ENCODE measurements at places on chromosomes 16 and 17. TPM values are rescaled to one million over a fixed set of nuclear protein-coding genes. Genes with fewer than 3 reads are reported as not detected.
A peak's percentile ranks its signal among the peaks of the same experiment; 100 is the strongest.

Gene GNGT2
- 0.56 TPM for total RNA-seq

DNA sequence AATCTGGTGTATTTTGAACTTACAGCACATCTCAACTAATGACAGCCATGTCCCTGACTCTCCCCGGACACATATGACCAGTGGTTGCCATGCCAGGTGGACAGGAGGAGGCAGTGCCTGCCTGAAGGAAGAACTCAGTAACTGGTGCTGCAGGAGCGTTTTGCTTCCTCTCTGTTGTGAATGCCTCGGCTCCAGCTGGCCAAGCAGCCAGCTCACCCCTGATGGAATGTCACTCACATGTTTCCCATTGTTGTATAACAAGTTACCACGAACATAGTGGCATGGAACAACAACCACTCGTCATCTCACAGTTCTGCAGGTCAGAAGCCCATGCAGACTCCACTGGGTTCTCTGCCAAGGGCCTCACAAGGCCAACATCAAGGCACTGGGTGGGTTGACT, 20.1 kb upstream of the IRF8 start:
- DNase-seq, result peak; percentile 14

DNA sequence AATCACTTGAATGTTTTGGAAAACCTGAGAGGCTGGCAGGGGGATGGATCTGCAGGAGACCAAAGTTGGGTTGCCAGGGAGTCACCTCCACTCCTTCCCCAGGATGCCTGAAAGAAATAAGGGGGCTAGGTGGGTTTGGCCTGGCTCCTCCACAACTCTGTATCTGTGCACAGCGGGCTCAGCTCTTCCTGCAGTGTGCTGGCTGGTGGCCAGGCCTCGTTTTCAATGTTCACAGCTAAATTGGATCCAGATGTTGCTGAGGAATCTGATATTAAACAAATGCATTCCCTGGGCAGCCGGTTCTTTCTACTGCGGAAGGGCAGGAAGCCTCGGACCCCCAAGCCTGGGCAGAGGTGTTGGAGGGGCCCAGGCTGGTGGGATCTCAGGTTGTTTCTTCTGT, 106.2 kb downstream of the N4BP1 start:
- no peak for DNase-seq

GRCh38 chr17:76543826-76544545, 4.1 kb downstream of the PRCD start:
- DNase-seq, result no peak

DNA sequence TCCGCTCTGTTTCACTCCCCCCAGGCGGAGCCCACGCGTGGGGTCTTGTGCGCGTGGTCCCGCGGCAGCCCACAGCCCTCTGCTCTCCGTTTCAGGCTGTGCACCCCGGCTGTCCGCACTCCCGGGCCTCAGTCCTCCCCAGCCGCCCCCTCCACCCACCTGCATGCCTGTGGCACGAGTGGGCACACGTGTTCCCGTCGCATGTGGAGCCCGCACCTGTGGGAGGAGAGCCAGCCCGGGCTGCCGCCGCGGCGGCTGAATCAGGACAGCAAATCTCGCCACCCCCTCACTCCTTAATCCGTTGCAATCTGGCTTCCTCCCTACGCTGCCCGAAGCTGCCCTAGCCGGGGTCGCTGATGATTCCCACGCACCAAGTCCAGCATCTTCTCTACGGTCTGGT, 69.9 kb upstream of the GRIN2A start:
- DNase-seq, result no peak

Gene QPRT
- 54.7 TPM for total RNA-seq

DNA sequence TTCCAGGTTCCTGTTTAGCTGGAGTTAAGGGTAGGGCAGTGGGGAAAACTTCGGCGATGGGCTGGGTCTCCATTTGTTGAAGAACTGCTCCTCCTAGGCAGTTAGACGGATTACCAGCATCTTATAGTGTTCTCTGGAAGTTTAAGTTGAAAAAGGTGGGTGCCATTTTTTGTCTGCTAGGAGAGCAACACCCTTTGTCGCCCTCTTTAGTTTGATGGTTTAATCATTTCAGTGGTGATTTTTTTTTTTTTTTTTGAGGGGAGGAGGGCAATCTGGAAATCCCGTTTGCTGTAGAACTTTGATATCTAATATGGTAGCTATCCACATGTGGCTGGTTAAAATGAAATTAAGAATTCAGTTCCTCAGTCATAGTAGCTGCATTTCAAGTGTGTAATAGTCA, 4.1 kb downstream of the UBFD1 start:
- DNase-seq, result no peak

DNA sequence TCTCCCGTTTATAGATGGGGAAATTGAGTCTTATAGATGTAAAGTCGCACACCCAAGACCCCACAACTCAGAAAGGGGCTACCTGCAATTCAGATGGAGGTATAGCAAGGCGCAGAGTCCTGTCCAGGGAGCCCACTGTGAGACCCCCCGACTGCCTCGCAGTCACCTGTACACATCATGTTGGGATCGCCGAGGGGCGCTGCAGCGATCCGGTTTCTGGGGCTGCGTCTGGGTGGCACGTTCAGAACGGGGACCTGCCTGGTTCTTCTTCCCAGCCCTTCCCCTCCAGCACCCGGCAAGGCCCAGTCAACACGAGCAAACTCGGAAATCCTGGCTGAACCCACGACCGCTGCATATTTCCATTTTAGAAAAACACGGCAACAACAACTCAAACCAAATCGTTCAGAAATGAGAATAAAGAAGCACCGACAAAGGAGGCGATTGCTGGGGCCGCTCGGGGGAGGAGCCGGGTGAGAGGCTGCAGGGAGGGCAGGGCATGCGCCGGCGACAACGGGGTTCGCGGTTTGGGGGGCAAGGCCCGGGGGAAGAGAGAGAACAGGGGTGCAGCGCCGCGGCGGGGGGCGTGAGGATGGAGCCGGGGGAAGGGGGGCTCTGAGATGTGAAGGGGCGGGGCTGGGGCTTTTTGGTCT, 643 bp downstream of the HSDL1 start:
- peak; percentile 45 for DNase-seq

GRCh38 chr17:32283745-32284201, 18.1 kb downstream of the RHBDL3 start:
- no peak for DNase-seq

DNA sequence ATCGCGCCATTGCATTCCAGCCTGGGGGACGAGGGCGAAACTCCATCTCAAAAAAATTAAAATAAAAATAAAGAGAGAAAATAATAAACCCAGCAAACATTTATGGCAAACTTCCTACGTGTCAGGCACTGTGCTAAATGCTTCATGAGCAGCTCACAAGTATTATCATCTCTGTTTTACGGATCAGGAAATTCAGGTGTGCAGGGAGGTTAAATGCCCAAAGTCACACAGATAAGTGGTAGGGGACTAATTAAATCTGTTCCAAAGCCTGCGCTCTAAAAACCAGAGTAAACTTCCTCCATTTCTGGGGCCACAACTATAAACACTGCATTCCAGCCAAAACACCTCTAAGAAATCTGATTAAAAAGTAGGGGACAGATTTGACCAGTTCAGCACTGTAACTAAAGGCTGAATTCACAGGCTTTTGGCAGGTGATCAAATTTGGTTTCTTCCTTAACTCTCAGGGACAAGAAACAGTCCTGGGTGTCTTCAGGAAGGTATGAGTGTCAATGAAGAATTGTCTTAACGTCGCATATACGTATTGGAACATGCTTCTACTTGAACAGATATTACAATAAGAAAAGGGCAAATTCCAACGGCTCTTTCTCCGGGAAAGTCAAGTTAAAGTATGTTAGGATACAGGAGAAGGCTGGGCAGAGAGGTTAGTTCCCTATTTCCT, 996 bp downstream of the STRADA start:
- DNase-seq, result peak; percentile 32

DNA sequence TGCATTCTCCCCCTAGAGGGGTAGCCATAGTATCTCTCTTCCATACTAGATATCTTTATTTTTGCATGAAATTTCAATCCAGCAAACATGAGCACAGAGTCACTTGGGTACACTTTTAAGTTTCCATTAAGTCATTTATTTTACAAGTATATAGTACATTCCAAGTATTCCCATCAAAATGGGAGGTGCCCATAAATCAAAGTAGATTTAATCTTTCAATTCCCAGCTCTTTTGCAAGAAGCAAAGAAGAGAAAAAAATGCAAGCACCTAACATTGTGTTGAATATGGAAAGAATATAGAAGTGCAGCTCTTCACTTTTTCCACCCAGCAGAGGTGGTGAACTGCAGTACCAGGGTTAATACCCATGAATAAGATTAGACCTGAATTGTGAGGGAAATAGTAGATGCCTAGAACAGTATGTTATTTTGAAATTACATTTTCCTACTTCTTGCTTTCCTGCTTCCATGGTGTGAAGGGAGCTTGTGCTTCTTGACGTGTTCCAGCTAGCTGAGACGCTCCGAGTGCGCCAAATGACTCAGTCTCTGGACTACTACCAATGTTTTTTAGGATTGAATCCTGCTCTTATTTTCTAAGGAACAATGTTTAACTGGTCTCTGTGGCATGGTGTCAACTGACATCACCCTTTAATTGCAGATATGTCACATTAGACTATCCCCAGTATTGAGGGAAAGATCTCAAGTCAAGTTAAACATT, 151.1 kb upstream of the MAF start:
- peak; percentile 42 for DNase-seq

DNA sequence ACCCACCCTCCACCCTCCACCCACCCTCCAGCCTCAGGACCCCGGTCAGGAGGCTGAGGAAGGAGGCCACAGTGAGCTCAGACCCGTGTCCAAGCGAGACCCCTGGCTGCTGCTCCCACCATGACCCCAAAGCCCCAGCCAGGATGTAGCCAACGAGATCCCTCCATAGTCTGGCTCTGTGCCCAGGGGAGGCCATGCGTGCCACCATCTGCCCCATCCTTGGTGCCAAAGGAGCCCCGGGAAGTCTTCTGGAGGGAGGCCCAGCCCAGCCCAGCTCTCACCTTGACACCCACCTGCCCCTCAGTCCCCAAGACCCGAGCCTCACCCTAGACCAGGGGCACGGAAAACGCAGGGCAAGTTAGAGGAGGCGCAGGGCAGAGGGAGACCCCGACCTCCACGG, 34.2 kb downstream of the PIEZO1 start:
- no peak for DNase-seq

Gene NEUROD2
- total RNA-seq, result not detected

DNA sequence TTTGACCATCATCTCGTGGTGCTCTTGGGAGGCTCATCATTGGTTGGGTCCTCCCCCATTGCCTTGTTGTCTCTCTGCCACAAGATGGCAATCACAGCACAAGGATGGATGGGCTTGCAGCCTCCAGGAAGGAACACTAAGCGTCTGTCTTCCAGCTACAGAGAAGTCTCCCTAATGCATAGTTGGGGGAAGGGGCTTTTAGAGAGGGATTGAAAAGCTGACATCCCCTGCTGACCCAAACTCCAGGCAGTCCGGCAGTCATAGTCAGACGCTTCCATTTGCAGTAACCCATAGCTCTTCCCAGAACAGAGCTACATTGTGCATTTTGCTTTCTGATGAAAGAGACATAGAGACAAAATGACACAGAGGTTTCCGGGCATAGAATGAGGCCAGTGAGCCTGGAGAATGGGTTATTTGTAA, 111.4 kb downstream of the UTP18 start:
- DNase-seq, result peak; percentile 24

DNA sequence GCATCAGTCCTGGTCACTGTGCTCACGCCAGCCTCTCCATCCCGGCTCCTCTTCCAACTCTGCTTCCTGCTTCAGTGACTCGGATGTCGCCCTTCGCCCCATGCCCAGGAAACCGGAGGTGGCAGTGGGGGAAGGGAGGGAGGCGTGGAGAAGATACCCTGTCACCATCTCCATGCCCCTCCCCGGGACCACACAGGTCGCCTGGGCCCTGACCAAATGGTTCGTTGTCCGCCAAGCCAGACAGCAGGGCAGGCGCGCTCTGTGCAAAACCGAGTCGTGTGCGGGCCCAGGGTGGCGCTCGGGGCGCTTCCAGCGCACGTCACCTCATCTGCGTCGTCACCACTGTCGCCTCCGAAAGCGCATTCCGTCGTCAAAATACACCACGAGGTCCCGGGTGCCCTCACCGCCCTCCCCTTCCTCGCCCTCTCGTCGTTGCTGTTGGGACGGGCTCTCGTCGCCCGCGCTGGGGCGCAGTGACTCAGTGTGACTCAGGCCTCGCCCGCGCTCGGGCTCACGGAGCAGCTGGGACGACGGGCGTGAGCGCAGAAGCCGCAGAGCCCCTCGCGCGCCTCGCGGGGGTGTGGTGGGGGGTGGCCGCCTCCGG, 39.2 kb downstream of the ZNF778 start:
- DNase-seq, result peak; percentile 60

Gene GNG13
- total RNA-seq, result 0.24 TPM

Gene PLA2G10
- total RNA-seq, result 33.0 TPM

DNA sequence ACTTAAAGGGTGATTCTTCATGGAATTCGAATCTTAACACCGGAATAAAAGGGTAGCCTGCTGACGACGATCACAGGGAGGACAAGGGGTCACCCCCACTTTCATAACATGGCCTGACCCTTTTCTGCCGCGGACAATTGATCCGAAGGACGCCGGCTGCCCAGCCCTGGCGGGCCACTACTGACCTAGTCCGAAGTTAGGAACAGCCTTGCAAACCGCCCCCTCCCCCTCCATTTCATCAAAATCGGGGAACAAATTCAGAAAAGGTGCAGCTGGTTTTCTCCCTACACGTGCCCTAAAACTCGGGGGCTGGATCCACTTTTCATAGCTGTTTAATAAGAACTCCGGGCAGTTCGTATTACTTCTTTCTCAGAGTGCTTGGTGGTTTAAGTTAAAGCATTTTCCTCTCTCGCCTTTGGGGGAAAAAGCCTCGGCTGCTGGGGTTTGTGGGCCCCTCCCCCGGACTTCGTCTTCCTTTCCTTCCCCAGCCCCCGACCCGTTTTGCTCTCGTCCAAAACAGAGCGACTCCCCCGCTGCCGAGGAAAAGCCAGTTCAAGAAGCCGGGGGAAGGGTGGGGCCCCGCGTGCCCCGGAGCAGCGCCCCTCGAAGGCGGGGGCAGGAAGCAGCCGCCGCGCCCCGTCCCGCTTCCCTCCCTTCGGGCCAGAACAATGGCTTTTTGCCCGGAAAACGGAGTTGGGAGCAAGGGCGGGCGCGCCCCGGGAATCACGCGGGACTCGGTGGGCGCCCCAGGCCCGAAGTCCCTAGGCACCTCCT, 641 bp upstream of the CBX2 start:
- DNase-seq, result peak; percentile 71

DNA sequence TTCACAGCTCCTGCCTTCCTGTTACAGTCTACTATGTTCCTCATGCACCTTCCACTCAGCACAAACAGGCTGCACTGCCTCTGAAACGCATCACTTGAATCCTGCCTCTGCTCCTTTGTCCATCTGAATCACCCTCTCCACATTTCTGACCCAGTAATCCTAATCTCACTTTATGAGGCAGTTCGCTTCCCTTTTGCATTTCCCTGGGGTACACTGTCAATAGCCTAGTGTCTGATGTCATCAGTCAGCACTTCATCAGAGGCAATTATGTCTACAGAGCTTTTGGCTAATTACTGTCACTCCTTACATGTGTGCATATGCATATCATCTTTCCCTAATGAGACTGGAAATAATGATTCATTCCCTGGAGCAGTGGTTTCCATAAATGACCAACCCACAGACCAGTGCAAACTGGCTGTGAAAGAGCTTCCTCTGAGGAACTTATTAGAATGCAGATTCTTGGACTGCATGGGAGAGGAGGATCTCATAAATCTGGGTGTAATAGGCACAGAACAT, 23.6 kb downstream of the CA4 start:
- no peak for DNase-seq

Gene KRT15
- total RNA-seq, result 5.8 TPM

Gene SOX8
- 0.20 TPM for total RNA-seq

Gene RANBP10
- 14.7 TPM for total RNA-seq

Gene PRAC1
- 328 TPM for total RNA-seq

- no peak for DNase-seq
These were observed 32.1 kb downstream of the NDE1 start for GRCh38 chr16:15682105-15682570.
